Iris pigment epithelial cell (primary cell): ENCODE measurements at places on chromosomes 7 and 10.

DNA sequence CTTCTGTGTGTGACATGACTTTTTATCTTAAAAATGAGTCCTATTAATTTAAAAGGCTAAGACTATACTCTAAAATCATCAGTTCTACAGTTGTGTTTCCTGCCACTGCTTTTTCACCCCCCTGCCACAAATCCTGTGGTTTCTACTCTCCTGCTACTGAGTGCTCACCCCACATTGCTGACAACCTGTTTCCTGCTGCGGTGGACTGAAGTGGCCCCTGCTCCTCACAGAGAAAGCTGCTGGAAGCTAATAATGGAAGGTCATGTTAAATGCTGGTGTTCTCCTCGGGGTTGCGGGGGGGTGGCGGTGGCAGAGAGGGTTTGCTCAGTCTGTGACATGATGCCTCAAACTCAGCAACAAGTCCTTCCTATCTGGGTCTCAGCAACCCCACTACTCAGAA is 113.2 kb upstream of the INHBA start:
- peak; percentile 17 for DNase-seq

GRCh38 chr10:24449321-24449740 is 240.4 kb downstream of the KIAA1217 start:
- DNase-seq = peak; percentile 70

- peak; percentile 54 for DNase-seq
Observed at GRCh38 chr10:970311-971149, 17.7 kb upstream of the GTPBP4 start.

DNA sequence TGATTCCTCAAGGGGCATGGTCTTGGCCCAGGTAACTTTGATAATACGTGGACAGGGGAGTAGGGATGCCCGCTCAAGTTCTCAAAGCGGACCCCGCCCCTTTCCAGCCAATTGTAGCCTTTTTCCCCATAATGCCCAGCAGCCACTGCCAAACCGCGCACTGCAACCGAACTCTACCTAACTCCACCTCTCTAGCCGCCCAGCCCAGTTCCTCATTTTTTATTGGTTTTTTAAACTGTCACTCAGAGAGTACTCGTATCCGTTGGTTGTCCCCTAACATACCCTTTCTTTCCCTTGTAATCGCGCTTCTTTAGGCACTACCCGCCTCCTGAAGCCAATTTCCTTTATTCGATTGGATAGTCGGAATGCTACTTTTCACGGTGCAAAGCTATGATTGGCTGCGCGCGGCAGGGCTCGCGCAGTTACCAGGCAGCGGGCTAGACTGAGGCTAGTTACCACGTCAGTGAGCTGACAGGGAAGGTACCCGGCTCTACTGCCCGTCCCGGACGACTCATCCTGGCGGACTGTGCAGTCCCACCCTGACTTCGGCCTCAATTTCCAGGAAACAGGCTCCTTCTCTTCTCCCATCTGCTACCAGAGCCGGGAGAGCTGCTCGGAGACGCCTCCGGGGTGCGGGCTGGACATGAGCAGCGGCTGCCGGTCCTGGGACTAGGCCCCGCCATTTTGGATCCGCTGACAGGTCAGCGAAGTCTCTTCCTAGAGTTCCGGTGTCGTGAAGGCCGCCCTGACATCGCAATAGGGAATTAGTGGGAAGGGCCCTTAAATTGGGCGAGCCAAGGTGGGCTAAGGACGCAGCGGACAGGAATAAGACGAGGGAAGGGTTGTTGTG is at the start of gene GBF1:
GBF1 (plus strand) TSS at position 451 of the 850 bp plus-strand sequence. CDS start 13,407 bp downstream, outside the sequence.
- peak; percentile 100 for DNase-seq

GRCh38 chr10:69769395-69769992 is 32.2 kb upstream of the COL13A1 start:
- peak; percentile 81 for DNase-seq

DNA sequence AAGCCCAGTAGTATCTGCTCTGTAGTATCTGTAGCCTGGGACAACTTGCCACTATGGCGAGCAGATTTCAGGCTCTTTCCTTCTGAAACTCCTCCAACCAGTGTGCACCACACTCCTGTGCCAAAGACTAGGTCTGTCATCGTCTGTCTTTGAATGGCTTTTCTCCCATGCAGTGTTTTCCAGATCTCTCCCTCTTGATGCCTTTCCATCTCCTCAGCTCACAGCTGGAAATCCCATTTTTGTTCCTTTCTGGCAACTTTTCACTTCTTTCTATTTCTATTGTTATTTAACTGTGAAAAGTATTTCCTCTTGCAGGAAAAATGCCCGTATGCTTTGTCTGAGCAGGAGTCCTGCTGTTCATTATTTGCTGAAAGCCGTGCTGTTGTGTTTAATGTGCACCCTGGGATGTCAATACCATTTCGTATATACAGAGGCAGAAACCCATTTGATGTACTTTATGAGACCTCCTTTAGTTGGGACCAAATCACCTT is 373.7 kb downstream of the PHTF2 start:
- no peak for DNase-seq

- no peak for DNase-seq
Observed at GRCh38 chr10:76453332-76453731, 1021.9 kb downstream of the LRMDA start.

DNA sequence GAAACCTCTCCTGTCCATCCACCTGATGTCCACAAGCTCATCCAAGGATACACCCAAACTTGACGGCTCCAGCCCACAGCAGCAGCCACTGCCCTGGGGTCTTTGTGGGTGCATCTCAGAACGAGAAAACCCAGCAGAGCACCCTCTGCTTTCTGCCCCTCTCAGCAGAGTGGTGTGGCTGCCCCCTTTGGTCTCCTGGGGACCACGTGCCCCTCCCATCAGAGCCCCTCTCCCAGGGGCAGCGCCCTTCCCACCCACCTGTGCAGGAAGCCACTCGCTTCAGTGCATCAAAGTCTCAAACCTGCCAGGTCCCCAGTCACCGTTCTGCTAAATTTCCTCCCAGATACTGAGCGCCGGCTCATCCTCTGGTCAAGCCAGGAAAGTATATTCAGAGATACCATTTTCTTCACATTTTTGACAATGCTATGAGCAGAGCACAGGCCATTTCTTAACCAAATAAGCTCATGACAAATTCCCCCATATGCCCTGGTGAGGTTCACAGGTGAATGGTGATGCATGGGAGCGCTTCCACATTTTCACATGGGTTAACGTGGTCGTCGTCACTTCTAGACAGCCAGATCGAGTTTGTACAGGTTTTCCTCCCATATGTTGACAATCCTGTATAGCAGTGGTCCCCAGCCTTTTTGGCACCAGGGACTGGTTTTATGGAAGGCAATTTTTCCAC is 32.4 kb downstream of the CAMK2B start:
- DNase-seq = no peak

DNA sequence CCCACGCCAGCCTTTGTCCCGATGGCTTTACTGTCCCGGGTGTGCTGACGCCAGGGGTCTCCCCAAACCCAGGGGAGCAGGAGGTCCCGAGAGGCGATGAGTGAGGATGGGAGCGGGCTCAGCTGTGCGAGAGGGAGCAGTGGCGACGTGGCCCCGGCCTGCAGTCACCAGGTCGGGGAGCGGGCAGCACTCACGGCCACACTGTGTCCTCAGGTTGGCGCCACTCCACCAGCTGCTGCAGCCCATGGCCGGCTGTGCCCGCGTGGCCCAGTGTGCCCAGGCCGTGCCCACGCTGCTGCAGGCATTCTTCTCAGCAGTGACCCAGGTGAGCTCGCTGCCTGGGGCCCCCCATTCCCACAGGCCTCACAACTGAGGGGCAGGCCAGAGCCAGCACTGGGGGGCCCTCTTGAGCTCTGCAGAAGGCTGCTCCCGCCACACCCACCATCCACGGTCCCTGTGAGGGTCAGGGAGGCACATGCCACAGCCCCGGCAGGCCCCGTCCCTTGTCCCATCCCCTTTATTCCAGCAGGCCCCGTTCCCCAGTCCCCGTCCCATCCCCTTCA is 13.3 kb downstream of the AP5Z1 start:
- DNase-seq = no peak

GRCh38 chr10:117418121-117418520 is 42.9 kb upstream of the PDZD8 start:
- no peak for DNase-seq

GRCh38 chr7:22117222-22117621 is 171.5 kb upstream of the CDCA7L start:
- no peak for DNase-seq

GRCh38 chr10:44477046-44477425 is 92.1 kb upstream of the CXCL12 start:
- DNase-seq = peak; percentile 52

GRCh38 chr7:977326-978048 is 2.1 kb upstream of the COX19 start:
- DNase-seq = no peak

DNA sequence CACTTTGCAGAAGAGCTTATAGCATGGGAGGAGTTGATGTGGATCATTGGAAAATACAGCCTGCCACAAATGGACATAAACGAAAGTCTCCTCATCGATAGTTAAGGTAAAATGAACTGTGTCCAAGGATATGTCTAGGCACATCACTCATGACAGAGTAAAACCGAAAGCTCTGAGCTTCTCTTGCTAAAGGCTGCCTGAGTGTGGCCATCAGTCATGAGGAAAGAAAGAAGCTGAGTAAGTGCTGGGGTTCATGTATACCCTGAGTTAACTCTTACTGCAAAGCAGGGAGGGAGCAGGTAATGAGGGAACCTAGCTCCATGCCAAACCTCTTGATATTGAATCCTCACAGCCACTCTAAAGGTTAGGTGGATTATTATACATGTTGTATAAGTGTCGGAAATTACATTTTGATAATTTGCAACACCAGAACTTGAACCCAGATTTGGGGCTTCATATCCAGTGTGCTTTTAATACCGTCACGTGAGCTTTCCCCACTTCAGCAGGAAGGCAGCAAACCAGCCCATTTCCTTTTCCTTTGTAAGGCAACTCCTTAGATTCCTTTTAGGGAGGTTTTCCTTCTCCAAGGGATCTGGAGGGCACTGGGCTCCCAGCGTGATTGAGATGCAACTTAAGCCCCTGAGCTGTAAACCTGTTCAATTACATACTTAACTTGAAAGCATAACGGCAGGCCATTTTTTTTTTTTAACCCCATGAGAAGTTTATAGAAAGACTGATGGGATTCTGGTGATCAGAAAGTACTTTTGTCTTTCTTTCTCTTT is 215.0 kb downstream of the PHF14 start:
- no peak for DNase-seq

GRCh38 chr7:22563032-22563501 is 63.1 kb upstream of the STEAP1B start:
- DNase-seq = peak; percentile 36

- no peak for DNase-seq
Observed at GRCh38 chr7:50228148-50228547, 76.4 kb upstream of the IKZF1 start.

DNA sequence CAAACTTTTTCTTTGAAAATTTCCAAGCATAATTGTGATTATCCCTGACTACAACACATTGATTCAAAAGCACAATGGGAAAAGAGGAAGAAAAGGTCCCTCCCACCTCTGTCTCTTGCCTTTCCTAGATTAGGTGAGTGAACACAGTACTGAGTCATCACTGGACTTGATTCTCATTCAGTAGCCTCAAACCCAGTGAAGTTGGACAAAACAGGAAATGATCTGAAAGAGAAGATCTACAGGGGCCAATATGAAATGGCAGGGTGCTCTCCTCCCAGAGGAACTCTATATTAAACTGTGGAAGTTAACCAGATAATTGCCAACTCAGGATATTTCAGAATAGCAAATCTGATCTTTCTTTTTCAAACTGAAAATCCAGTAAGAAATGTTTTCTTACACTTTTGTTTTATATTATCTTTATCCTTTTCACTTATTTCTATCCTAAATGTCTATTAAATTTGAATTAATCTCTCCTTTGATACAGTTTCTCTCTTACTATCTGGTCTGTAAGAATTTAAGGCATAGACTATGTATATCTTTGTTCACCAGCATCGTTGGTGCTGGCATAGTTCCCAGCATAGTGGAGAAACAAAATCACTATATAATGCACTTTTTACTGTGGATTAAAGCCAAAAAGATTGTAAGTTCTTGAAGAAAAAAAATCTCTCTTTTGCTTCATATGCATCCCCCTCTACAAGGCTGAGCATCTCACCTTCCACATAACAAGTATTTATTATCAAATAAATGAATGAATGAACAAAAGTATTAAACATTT is 41.4 kb upstream of the IKZF1 start:
- no peak for DNase-seq

DNA sequence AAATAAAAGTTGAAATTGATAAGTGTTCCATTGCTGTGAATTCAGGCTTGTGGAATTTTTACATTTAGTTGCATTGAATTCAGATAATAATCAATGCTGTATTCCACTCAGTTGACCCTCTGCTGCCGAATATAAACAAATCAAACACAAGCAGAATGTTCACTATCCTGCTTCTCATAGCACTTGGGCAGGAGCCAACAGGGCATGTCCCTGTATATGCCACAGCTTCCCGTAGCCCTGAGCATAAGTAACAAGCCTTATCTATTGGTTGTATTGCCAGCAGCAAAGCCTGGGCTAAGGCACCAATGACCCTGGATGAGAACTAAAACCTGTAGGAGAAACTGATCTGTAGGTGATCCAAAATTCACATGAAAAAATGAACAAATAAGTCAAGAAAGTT is 145.9 kb downstream of the ARHGAP12 start:
- no peak for DNase-seq

GRCh38 chr7:159022238-159022993 is 122.3 kb downstream of the VIPR2 start:
- DNase-seq = peak; percentile 19

- DNase-seq = no peak
Observed at GRCh38 chr10:23060918-23061317, 34.5 kb upstream of the MSRB2 start.

DNA sequence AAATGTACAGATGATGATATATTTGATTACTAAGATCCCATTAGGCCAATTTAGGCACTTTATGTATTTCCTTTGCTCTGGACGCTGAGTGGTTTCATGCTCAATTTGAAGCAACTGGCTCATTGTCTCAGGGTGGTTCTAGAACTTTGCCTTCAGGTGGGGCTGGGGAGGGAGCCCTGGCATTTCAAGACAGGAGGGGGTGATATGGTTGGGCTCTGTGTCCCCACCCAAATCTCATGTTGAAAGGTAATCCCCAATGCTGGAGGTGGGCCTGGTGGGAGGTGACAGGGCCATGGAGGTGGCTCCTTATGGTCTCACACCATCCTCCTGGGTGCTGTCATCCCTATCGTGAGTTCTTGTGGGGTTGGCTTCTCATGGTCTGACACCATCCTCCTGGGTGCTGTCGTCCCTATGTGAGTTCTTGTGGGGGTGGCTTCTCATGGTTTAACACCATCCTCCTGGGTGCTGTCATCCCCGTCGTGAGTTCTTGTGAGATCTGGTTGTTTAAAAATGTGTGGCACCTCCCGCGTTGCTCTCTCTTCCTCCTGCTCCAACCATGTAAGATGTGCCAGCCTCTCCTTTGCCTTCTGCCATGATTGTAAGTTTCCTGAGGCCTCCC is 151.5 kb upstream of the KLF6 start:
- no peak for DNase-seq
